ENCODE measurements at places on chromosomes 4 and X. TPM values are rescaled to one million over a fixed set of nuclear protein-coding genes. Genes with fewer than 3 reads are reported as not detected.

- no peak for DNase-seq
These were observed 1.1 kb upstream of the ARMCX4 start for GRCh38 chrX:101484135-101484534.

GRCh38 chrX:57643698-57644097 lies 36.4 kb downstream of the NLRP2B start:
- no peak for DNase-seq

- no peak for DNase-seq
These were observed 459.7 kb downstream of the GRXCR1 start for GRCh38 chr4:43351970-43352806.

- no peak for DNase-seq
These were observed 68.8 kb downstream of the TECRL start for GRCh38 chr4:64340218-64341110.

DNA sequence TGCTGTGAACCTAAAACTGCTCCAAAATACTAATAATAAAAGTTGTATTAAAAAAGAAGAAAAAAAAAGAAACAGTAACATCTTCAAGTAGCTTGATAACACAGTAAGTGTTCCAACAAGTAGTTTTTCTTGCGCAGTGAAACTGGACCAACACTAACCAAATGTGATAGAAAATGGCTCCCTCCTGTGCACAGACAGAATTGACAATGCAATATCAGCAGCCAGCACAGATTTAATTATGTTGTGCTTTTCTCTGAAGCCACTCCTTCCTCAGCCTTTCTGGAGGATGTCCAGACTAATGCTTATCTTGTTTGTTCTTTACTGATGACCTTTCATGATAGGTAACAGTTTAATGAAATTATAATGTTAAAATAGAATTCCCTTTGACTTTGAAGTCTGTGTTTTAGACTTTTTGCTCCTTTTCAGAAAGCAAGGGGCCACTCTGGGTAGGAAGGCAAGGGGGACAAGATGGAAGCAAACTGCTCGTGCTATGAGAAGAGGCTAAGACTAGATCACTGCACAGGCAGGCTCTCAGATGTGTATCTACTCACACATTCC lies 147.1 kb upstream of the RPL34 start:
- DNase-seq, result no peak

- no peak for DNase-seq
These were observed 231.5 kb downstream of the FAT4 start for GRCh38 chr4:125546272-125546671.

The GASK1B gene
- total RNA-seq, result not detected

The PPEF2 gene
- total RNA-seq, result not detected

The TLL1 gene
- total RNA-seq, result not detected
